Stimulated activated CD4-positive, alpha-beta T cell treated with anti-CD3 and anti-CD28 coated beads, TNF-alpha, amount 100 ng/mL, for 1 hour (primary cell): ENCODE measurements at places on chromosomes 11 and 22.

- DNase-seq: peak; percentile 72
Measured at GRCh38 chr22:46006379-46007002, 29.5 kb upstream of the WNT7B start.

DNA sequence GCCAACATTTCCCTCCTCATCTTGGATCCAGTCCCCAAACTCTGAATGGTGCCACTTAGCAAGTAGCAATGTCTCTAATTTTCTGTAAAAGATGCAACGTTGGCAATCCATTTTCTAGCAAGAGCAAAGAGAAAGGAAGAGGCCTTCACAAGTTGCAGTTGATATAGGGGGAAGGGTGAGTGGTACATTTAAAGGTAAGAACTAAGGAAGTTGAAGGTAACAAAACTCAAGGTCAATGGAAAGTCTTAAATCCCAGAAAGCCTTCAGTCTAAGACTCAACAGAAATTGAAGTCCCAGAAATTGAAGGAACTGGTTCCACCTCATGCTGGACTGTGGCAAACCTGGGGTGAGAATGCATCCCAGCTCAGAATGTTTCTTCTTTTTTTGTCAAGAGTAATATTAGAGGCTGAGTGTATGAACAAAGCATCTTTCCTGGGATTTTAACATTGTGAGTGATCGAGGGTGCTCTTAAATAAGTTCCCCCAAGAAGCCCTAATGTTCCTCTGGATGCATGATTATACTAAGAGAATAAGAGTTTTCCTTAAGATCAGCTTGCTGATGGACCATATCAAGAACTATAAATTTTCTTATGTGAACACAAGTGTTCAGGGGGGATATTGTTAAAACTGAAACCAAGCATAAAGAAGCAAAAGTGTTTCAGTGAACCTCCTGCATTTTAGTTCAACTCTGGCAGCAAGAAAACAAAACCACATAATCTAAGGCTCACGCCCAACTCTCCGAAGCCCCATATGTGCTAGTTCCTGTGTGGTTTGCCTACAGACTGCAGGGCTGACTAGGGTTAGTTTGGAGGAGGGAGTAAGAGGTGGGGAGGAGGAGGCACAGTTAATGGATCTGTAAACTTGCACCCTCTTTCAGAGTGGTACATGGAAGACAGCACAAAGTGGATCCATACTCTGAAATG lies at the start of gene GRAP2:
GRAP2 (plus strand) TSS at position 779 of the 922 bp plus-strand sequence. CDS start 46,023 bp downstream, outside the sequence.
- peak; percentile 41 for DNase-seq

- DNase-seq: no peak
Measured at GRCh38 chr11:416051-416756, 1.4 kb upstream of the SIGIRR start.

GRCh38 chr11:131108760-131109159 lies 192.5 kb upstream of the SNX19 start:
- no peak for DNase-seq

GRCh38 chr11:133842053-133842452 lies 3.3 kb downstream of the SPATA19 start:
- no peak for DNase-seq
